Stimulated activated CD4-positive, alpha-beta T cell treated with anti-CD3 and anti-CD28 coated beads, Interleukin-2, amount 100 ng/mL, for 4 hours (primary cell): ENCODE measurements at places on chromosomes 4 and X.

GRCh38 chr4:124191329-124191728 is 521.2 kb downstream of the ANKRD50 start:
- no peak for DNase-seq

DNA sequence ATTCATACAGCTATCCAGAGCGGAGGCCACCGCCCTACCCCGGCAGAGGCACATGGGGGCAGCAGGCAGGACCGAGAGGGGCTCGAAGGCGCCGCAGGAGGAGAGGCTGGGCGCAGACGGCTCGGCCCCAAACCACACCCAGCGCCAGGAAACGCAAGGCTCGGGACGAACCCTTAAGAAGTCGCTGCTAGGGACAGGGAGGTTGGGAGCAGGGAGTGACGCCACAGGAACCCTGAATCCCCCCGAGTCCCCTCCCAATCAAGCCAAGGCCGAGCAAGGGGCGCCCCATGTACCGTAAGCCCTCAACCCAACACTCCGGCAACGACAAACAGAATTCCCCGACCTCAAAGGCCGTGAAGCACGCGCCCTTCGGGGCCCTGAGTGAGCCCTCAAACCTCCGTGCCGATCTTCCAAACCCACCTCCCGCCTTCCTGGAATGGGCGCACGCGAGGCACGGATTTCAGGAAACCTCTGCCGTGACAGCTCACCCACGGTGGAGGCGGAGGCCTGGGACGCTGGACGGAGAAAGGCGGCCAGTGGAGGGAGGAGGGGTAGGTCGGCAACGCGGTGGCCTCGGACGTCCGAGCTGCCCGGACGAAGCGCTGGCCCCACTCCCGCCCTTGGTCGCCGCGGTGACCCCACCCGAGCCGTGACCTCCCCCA is 1.8 kb downstream of the ZFYVE28 start:
- DNase-seq = no peak

DNA sequence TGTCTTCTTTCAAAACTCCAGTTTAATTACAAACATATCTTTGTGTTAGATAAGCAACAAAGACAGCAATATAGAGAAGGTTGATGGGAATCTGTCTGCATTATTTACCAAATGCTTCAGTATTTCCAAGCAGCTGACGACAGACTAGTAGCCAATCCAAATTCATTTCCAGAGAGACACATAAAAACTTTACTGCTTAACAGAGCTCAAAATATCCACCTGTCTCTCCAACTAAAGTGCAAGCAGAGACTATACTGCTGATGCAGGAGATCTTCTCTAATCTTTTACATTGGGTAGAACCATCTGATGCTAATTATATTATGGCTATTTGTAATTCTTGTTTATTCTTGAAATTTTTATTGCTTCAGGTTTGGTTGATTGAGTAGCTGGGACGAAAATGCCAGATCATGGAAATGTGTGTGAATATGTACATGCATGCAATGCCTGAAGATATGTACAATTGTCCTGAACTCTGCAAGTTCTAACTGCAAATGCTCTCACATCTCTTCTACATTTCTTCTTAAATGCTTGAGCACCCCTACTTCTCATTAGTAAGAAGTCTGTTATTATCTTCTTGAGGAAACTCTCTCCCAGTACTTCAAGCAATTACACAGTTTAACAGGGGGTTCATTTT is 200.0 kb downstream of the PDHA2 start:
- no peak for DNase-seq

GRCh38 chr4:69057620-69058409 is 38.5 kb upstream of the UGT2B7 start:
- DNase-seq = no peak

- no peak for DNase-seq
Observed at GRCh38 chr4:187606581-187606980, 389.0 kb upstream of the ZFP42 start.

- DNase-seq = no peak
Observed at GRCh38 chrX:20718592-20719380, 452.1 kb upstream of the RPS6KA3 start.

- no peak for DNase-seq
Observed at GRCh38 chr4:122826553-122827257, at the start of gene FGF2. Gene FGF2, plus strand, starts transcription at chr4:122826831. Its CDS starts 344 bp downstream, at chr4:122827175.

- no peak for DNase-seq
Observed at GRCh38 chrX:15915959-15916703, 61.5 kb upstream of the AP1S2 start.

- no peak for DNase-seq
Observed at GRCh38 chr4:113006632-113007031, 42.8 kb upstream of the ANK2 start.

GRCh38 chrX:39613997-39614679 is 483.6 kb downstream of the BCOR start:
- peak; percentile 75 for DNase-seq

DNA sequence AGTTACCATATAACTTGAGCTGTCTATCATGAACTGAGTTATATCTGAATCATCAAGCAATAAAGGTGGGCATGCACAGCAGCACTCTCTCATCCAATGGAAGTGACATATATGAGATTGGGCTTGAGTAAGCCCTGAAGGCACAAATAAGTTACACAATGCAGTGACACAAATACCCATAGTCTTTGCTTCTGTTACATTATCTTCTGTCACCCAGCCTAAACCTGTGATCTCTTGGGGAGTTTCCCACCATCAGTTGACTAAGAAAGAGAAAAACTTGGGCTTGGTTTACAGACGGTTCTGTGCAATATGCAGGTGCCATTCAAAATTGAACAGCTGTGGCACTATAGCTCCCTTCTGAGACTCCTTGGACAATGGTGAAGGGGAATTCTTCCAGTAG is 138.8 kb upstream of the IL15 start:
- no peak for DNase-seq

DNA sequence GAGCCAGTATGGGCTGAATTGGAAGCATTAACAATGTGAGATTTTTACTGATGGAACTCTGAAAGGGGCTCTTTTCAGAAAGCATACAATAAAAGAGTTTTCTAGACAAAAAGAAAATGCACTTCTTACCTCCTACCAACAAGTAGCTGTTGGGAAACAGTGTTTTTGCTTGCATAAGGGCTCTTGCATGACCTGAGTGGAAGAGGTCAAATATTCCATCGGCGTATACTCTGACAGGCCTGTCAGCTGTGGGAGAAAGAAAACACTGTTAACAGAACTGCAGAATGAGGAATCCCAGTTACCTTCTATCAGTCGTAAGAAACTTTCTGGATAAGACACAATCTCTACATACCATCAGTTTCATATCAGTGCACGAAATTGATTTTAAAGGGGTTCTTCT is 39.5 kb downstream of the PCYT1B start:
- no peak for DNase-seq

GRCh38 chr4:181140037-181140603 is 1103.1 kb upstream of the TENM3 start:
- DNase-seq = no peak

DNA sequence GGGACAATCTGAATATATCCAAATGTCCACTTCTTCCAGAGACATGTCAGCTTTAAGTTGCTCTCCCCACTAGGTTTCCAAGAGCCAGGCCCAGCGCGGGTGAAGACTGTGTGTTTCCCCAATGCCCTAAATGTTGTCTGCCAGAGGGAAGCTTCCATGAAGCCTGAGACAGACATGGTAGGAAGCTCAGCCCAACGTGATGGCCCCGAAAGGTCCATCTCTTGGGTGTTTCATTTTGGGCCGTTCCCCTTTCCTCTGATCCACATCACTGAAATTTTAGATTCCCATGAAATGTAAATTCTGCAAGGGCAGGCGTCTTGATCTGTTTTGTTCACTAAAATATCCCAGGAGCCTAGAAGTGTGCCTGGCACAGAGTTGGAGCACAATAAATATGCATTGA is 25.4 kb upstream of the PROM1 start:
- no peak for DNase-seq

- DNase-seq = no peak
Observed at GRCh38 chrX:40383969-40384368, 196.8 kb upstream of the ATP6AP2 start.

- peak; percentile 13 for DNase-seq
Observed at GRCh38 chr4:76897536-76898384, at the start of gene SOWAHB. Gene SOWAHB, minus strand, starts transcription at chr4:76898144. Its CDS starts 295 bp downstream, at chr4:76897849.

GRCh38 chrX:37302569-37302968 is 46.6 kb upstream of the PRRG1 start:
- DNase-seq = no peak

- no peak for DNase-seq
Observed at GRCh38 chrX:136211766-136212556, 39.2 kb downstream of the MAP7D3 start.

- DNase-seq = no peak
Observed at GRCh38 chrX:98194036-98194435, 1310.3 kb downstream of the RPA4 start.

GRCh38 chr4:16893141-16893651 is 5.2 kb downstream of the LDB2 start:
- no peak for DNase-seq

GRCh38 chr4:139692309-139693012 is 26.8 kb downstream of the MGST2 start:
- DNase-seq = no peak

GRCh38 chr4:77930876-77931275 is 68.2 kb downstream of the MRPL1 start:
- DNase-seq = no peak

DNA sequence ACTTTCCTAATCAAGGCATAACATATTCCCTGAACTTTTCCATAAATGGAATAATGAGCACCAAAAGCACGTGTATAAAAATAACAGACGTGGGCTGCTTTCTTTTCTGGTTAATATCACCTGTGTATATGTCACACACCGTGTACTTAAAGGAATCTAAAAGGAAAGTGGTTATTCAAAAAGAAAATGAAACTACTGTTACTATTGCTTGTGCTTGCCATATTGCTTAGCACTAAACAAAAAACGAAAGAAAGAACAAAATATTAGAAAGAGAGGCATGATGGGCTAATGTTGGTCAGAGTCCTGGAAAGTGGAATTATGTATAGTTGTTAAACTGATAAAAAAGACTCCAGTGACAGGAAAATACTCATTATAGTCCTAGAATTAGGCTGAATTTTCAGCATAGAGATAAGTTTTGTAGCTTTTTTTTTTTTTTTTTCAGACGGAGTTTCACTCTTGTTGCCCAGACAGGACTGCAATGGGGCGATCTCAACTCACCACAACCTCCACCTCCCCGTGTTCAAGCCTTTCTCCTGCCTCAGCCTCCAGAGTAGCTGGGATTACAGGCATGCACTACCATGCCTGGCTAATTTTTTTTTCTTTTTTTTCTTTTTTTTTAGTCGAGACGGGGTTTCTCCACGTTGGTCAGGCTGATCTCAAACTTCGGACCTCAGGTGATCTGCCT is 123.2 kb downstream of the PABPC4L start:
- no peak for DNase-seq

DNA sequence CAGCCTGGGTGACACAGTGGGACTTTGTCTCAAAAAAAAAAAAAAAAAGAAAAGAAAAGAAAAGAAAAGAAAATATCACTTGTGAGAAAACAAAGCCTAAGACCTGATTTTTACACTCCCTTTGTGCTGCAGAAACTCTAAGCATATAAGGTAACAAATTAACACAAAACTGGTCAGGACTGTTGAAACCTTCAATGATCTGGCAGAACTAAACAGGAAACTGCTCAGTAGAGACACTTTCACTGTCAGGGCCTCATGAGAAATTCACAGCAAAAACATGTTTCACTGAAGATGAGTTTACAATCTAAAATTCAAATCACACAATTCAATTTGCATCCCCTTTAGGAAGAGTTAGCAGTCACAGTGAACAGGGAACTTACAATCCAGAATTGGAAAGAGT is 69.1 kb upstream of the HOPX start:
- no peak for DNase-seq

GRCh38 chrX:125172531-125172930 is 147.1 kb upstream of the TEX13C start:
- DNase-seq = no peak

DNA sequence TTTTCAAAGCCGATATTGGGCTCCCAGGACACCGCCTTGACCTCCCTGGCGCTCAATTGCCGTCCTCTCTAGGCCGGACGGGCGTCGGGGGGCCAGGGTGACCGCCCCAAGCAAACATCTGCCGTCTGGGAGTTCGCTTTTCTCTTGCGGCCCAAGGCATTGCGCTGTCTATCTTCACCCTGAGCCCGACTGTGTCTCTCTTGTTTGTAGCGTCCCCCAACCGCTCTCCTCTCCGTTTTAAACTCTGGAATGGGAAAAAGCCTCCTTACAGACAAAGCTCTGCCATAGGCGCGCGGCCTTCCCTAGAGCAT is 551 bp upstream of the ARX start:
- DNase-seq = no peak

DNA sequence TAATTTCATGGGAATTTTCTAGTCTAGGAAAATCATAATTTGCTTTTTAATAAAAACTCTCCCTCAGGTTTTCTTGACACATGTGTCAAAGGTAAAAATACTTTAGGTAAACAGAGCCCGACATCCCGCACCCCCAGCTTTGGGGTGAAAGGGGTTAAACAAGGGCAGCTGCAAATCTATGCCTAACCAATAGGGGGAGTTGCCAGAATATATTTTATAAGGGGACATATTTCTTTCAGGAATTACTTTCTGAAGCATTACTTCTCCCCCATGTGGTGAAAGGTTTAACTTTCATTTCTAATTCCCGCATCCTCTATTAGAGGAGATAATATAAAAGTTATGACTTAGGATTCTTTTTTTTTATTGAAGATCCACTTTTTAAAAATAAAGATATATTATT is 53.9 kb upstream of the HEPH start:
- DNase-seq = no peak

GRCh38 chrX:104343428-104344129 is 88.8 kb upstream of the ESX1 start:
- peak; percentile 0 for DNase-seq

DNA sequence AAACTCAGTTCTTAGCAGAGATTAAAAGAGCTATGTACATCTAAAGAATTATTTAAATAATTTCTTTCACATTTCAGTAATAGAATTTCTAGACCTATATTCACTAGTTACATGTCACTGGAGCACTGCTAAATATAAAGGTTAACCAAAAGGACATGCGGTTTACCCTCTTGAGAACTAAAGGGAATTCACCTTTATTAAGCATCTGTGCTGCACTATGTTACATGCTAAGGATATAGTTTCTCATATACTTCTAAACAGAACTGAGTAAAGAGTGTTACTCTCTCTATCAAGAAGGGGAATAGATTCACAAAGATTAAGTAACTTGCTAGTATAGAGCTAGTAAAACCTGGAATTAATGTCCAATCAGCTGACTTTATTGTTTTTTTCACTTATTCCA is 7.6 kb downstream of the SPIN3 start:
- no peak for DNase-seq

- DNase-seq = no peak
Observed at GRCh38 chr4:128837679-128838078, 28.2 kb downstream of the JADE1 start.
